Activated T-cell treated with anti-CD3 and anti-CD28 coated beads, Interleukin-2, amount 50 U/mL, for 24 hours (primary cell): ENCODE measurements at places on chromosomes 5 and 9.
A peak's percentile ranks its signal among the peaks of the same experiment; 100 is the strongest.

- DNase-seq = no peak
These were observed 247.9 kb downstream of the MSX2 start for GRCh38 chr5:174972291-174972690.

- DNase-seq = no peak
These were observed 45.0 kb downstream of the TENT4A start for GRCh38 chr5:6758236-6758635.

- DNase-seq = no peak
These were observed 33.9 kb downstream of the DOCK2 start for GRCh38 chr5:169670769-169671525.

GRCh38 chr5:45793638-45794532 lies 97.7 kb upstream of the HCN1 start:
- DNase-seq = no peak

GRCh38 chr5:157463081-157463480 lies 3.1 kb downstream of the NIPAL4 start:
- DNase-seq = no peak

DNA sequence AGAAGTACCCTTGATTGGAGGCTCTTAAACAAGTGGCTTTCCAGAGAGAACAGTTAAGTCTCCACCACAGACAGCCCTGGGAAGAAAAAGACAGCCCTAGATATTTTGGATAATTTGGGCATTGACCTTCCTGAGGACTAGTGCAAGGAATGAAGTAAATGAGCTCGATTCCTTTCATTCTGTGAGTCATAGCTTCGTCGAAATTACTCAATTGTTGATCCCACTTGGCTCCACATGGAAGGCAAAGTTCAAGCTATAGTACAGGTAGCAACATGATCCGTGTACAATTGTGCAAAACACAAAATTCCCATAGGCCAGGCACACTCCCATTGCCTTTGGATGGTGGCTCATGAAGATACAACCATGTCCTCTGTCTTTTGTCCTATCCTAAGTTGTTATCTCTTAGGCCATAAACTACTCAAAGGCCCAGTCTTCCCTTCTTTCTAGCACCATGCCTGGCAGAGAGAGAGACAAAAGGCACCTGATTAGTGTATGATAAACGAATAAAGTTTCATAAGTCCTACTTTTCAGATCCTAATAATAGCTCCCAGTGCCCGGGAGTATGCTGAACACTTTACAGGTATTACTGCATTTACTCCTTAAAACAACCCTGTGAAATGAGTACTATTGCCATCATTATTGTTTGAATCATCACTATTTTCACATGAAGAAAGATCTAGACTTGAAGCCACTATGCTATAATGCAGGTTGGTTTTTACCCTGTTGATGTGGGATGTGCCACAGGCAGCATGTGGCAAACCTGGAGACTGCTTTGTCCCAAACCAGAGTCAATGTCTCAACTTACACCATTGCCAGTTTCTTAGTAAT lies 116.7 kb upstream of the RANBP3L start:
- DNase-seq = no peak

- DNase-seq = no peak
These were observed 4.8 kb upstream of the KCNMB1 start for GRCh38 chr5:170393958-170394357.

DNA sequence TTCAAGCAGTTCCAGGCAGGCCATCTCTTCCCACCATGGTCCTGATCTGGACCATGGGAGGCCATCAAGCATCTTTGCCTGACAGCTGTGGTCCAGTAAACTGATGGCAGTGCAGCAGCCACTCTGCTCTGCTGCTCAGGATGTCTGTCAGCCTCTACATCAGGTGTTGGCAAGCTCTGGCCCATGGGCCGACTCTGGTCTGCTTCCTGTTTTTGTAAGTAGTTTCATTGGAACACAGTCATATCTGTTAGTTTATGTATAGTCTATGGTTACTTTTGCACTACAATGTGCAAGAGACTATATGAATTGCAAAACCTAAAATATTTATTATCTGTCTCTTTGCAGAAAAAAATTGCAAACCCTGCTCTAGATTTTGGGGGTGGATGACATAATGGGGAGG lies 225.0 kb downstream of the KCTD16 start:
- DNase-seq = no peak

- DNase-seq = no peak
These were observed 182.1 kb upstream of the TRIM32 start for GRCh38 chr9:116504893-116505480.

DNA sequence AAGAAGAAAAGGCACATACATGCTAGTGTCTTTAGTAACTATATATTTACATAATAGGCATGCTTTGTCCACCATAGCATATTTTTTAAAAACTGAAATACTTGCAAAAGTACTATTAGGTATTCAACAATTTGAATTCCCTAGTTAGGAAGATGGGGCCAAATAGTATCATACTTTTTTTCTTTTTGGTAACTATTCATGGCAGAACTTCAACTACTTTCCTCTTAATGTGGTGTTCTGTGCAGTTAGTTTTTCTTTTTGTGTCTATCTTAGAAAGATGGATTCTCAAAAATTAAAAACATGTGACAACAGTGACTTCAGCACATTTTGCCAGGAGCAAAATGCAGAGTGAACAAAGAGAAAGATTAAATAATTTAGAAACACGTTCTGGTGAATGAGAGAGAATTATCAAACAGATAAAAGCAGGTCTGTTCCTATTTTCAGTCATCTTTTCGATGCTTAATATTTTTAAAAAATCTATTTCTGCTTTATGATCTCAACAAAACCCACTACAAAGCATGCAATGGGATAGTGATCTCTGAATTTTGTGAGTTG lies 341.1 kb downstream of the ARL15 start:
- DNase-seq = no peak

GRCh38 chr5:501831-502184 lies 22.4 kb downstream of the SLC9A3 start:
- no peak for DNase-seq

DNA sequence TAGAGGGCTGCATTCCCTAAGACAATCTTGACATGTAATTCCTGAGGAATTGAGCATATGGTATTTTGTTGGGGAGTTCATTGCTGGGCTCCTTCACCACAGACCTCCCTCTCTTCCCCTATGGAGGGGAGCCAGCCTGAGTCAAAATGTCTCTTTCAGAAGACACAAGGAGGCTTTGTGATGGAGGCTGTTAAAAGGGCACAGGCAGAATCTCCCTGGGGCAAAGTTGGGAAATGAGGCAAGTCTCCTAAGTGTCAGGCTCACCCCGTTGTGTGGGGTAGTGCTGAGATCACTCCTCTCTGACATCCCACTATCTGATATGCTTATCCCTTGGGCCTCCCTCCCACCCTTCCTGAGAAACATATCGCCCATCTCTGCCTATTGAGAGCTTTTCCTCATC lies 30.6 kb downstream of the GFRA3 start:
- no peak for DNase-seq

DNA sequence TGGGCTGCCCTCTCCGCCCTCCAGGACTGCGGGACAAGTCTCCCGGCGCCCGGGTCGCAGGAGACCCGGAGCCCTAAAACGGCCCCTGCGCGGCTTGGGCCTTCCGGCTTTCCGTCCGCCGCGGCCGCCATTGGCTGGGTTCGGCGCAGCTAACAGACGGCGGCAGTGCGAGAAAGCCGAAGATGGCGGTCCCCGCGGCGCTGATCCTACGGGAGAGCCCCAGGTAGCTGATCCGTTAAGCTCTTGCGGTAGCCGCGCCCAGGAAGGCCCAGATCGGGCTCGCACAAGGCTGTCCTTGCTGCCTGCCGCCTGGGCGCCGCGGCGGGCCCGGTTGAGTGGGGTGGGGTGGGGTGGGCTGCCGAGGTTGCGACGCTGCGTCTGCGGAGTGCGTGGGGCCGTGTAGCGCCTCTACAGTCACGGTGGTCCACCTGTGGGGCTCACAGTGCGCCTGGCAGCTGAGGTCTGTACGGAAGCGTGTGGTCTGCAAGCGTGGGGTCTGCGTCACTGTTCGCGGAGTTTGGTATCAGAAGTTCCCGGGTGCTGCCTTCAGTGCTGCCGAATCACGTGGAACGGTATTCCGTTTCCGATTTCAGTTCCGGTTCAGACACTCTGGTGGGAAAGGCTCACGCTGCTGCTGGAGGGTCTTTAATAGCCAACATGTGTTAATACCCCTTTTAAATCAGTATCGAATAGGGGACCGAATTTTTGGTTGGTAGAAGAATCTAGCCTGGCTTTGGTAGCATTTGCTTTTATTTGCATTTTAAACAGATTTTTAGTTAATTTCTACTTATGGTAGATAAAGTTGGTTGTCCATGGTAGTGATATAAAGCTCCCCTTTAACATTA lies at the start of gene COMMD10:
Gene COMMD10 (plus strand): TSS at position 155 of the 845 bp plus-strand sequence.
- peak; percentile 84 for DNase-seq

DNA sequence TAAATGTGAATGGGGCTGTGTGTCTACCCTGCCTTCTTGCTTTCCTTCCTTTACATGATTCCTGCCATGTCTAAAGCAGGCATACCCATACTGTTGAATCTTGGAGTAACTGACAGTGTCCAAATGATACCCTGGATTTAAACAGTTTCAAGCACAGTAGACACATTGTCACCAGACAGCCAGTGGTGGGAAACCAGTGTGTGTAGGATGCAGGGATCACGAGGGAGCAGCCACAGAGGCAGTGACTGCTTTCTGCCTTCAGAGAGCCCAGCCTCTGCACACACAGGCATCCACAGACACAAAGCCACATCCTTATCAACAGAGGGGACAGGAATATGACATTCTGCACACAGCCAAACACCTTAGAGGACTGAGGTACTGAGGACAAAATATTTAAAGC lies 184.2 kb upstream of the TBCA start:
- no peak for DNase-seq

DNA sequence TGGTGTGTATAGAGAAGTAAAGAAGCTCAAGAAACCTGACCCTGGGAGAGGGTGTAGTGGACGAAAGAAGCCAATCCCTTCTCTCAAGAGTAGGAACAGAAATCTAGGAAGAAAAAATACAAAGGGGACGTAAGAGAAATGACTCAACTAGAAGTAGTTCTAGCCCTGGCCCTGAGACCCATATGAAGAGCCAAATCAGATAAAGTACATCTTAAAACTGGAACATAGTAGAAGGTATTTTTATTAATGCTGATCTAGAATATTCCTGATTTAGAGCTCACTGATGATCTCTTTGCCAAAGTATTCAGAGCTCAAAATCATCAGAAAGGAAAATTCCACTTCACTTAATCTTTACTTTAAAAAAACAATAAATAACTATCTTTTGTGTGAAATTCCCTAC lies 184.8 kb downstream of the MLLT3 start:
- DNase-seq = no peak

- no peak for DNase-seq
These were observed 250.6 kb downstream of the ARRDC3 start for GRCh38 chr5:91132550-91132949.

DNA sequence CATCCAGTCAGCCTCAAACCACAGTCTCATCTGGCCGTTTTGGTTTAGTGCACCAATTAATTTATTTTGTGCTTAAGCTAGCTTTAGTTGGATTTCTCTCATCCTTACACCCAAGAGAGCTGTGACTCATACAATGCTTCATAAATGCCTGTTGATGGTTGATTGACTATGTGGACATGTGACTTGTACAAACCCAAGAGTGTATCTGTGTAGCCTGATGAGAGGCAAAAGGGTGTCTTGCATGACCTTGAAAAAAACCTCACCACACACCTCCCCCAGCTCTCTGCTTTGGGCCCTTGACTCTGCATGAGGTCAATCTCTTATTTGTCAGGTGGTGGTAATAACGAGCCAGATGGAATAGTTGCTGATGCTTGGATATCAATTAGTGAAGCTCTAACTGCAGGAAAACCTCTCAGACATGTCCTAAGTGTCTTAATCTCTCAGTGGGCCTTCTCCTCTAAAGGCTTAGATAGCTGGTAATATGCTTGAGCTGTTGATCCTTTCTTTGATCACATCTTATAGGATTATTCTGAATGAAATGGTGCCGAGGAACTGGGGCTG lies 10.6 kb upstream of the GLRA1 start:
- no peak for DNase-seq

DNA sequence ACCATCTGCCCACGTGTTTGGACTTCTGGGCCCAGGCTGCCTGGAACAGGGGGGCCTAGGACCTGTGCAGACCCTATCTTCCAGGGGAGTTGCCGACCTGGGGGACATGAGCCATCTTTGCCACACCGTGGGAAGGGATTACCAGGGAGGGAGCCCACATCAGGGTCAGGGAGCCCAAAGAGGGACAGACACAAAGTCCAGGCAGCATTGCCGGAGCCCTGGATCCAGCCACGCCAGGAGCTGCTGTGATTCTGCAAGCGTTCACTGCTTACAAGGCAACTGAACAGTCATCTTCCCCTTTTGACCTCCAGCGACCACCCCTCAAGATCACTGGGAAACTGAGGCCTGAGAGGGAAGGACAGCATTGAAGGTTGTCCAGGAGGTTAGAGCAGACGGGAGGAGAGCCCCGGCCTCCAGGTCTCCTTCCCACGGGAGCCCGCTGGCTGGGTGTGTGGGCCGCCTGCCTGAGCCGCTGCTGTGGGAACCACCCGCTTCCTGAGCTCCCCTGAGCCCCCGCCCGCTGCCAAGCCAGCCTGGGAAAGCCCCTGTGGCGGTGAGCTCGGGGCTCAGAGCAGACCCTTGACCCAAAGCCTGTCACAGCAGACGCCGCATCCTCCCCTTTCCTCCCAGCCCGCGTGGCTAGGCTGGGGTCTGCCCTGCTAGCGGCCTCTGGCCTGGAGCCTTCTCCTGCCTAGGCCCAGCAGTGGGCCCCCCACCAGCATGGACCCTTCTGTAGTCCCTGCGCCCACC lies 17.1 kb upstream of the NOTCH1 start:
- no peak for DNase-seq

- DNase-seq = no peak
These were observed 46.2 kb upstream of the FBXW11 start for GRCh38 chr5:172052450-172053236.

DNA sequence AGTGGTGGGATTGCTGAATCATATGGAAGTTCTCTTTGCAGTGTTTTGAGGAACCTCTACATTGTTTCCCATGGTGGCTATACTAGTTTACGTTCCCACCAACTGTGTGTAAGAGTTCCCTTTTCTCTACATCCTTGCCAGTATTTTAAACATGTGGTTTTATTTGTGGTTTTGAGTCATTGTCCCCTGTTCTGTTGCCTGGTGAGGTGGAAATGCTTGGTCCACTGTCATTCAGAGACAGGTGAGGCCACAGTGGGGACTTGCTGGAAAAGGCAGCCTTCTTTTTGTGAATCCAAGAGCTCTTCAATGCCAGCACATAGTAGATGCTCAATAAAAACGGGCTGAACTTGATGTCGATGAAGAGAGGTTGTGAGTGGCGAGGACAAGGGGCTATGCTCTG lies 44.2 kb downstream of the SH3PXD2B start:
- no peak for DNase-seq

GRCh38 chr5:143653766-143654282 lies 158.1 kb upstream of the HMHB1 start:
- no peak for DNase-seq

DNA sequence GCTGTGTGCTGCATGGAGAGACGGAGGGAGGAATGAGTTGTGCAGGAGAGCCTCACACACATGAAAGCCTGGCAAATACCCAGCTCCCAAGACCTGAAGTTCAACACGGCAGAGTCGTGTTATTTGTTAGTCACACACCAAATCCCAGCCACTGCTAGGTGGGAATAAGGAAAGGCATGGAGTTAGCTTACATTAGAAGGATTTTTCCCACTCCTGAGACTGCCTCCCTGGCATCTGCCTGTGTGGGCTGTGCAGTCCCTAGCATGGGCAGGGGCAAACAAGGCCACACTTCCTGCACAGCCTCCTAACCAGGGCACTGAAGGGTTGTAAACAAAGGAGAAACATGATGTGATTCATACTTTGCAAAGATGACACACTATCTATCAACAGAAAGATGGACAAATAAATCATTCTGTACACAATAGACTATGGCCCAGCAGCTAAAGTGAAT lies 306.8 kb downstream of the SPOCK1 start:
- no peak for DNase-seq

GRCh38 chr9:129336601-129337331 lies 158.7 kb upstream of the IER5L start:
- peak; percentile 62 for DNase-seq
